ENCODE measurements at places on chromosomes 6 and 20.

DNA sequence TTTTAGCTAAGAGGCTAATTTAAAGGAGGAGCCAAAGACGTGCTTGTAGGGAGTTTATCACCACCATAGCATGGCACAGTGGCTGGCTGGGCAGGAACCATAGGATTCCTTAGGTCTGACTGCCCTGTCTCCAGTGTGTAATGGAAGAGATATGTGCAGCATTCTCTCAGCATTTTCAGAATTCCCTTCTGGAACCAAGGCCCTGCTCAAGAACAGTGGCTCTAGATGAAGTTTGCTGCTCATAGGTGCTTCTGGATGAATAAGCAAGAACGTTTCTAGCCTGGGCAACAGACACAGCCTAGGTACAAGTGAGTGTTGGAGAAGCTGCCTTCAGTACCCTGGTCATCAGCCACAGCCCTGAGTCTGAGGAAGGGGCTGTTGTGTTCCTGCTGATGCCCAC is 69.1 kb downstream of the LCA5 start:
- DNase-seq, result no peak

GRCh38 chr6:135044639-135045038 is 10.0 kb downstream of the HBS1L start:
- DNase-seq, result no peak

DNA sequence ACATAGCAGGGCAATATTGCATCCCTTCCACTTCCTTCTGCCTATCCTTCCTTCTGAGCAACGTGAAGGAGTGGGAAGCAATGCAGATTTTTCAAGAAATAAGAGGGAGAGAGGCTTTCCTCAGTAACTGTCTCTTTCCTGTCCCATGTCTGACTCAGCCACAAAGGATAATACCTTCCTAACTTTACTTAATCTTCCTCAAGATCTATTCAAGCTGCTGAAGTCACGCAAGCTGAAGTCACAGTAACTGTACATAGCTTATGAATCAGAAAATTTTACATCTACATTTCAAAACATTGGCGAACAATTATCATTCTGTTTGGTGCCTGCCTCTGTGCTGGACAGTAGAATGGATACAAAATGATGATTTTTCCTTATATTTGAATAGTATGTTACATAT is 86.4 kb upstream of the POU3F2 start:
- no peak for DNase-seq

- no peak for DNase-seq
These were observed 499.0 kb upstream of the SLC35B3 start for GRCh38 chr6:8934318-8934717.

GRCh38 chr6:11663519-11663918 is 115.1 kb downstream of the ADTRP start:
- DNase-seq, result no peak

DNA sequence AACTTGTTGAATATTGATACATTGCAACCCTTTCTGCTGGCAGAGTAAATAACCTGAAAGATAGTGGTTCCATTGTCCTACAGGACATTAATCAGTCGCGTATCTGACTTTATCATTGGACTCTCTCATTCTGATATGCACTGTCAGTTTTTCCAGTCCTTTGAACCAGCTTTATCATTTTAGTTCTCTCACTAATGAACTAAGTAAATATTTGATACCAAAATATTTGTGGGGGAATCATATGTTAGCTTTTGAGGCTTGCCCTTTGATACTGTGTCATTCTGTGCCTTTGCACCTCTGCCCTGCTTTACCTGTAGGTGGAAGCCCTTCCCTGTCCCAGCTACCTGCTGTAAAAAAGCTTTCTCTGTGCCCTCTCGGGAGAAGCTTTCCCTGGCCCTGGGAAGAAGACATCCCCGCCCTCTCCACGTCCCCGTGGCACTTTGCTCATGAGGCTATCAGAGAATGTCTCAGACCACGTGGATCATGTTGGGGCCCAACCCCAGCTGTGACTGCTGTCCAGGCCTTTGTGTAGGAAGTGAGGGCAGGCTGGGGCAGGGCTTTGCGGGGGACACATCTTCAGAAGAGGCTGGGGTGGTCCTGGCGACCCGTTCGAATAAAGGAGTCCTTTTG is 117.8 kb upstream of the NXT1 start:
- no peak for DNase-seq

- no peak for DNase-seq
These were observed 135.9 kb downstream of the JPH2 start for GRCh38 chr20:44050925-44051660.

DNA sequence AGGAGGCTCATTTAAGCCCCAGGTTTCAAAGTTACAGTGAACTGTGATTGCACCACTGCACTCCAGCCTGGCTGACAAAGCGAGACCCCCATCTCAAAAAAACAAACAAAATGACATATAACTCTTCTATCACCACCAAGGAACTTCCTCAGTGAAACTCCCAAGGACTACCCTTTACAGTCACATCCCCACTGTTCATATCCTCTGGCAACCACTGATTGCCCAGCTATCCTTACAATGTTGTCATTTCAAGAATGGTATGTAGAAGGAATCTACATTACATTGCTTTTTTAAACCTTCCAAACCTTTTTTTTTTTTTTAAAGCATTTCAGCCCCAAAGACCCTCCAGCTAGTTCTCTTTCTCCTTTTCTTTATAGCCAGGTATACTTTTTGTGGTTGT is 123.1 kb upstream of the CARMIL1 start:
- DNase-seq, result no peak

- DNase-seq, result no peak
These were observed 97.8 kb upstream of the JAG1 start for GRCh38 chr20:10771435-10772140.

- no peak for DNase-seq
These were observed 270.3 kb upstream of the CHD6 start for GRCh38 chr20:41888434-41888833.

DNA sequence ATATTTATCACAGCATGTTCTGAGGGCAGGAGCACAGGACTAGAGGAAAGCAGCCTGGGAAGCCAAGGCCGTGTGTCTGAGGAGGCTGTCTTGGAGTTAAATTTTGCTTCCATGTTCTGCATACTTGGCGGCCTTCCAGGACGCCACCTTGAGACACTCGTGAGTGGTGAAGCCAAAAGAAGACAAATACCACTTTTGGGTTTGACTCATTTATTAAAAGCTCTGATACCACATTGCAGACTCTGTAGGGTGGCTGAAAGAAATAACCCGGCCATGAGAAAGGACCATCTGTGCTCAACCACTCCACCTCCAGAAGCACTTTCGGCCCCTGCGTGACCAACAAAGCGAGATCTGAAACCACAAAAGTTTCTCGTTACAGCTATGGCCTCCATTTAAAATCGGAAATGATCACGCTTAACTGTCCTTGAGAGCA is 120.0 kb downstream of the TMEM242 start:
- DNase-seq, result no peak

DNA sequence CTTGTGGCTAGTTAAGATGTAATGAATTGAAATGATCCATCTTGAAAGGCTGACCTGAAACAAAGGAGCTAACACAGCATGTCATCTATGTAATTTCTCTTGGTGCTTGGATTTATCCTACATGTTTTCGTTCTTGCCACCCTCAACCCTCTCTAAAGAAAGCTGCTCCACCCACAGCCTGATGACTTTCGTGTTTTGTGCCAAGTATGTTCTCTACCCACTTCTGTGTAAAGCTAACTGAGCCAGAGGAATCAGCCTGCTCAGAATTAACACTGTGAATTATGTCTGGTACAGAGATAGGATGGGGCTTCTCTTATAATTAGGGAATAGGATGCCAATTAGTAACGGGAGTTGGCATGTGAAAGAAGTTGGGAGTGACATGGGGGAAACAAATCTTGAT is 67.9 kb upstream of the MLIP start:
- DNase-seq, result no peak

DNA sequence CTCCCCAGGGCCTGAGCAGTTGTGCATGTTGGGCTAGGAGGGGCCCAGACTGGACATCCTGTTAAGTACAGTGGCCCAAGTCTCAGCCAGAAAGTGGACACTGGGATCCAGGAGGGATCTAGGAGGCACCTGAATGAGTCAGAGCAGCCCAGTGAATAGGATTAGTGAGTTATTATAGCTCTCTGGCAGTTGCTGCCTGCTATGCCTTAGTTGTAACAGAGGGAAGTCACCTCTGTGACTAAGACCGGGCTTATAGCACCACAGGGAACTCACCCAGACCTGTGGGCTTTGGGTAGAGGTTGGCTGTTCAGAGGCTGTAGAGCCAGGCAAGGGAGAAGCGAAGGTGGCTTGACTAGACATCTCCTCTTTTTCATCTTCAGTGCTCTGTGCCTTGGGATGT is 39.0 kb upstream of the AAR2 start:
- no peak for DNase-seq

DNA sequence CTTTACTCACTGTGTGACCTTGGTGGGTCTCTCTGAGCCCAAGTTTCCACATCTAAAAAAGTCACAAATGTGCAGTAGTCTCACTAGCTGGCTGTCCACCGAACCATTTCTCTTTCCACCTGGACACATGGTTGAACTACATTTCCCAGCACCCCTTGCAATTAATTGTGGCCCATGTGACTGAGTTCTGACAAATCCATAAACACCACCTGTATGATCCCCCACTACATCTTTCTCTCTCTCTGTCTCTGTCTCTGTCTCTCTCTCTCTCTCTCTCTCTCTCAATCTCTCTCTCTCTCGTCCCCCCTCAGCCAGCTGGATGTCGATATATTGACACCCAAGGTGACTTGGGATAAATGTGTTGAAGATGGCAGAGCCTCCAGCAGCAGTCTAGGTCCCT is 42.8 kb downstream of the SNHG17 start:
- no peak for DNase-seq

DNA sequence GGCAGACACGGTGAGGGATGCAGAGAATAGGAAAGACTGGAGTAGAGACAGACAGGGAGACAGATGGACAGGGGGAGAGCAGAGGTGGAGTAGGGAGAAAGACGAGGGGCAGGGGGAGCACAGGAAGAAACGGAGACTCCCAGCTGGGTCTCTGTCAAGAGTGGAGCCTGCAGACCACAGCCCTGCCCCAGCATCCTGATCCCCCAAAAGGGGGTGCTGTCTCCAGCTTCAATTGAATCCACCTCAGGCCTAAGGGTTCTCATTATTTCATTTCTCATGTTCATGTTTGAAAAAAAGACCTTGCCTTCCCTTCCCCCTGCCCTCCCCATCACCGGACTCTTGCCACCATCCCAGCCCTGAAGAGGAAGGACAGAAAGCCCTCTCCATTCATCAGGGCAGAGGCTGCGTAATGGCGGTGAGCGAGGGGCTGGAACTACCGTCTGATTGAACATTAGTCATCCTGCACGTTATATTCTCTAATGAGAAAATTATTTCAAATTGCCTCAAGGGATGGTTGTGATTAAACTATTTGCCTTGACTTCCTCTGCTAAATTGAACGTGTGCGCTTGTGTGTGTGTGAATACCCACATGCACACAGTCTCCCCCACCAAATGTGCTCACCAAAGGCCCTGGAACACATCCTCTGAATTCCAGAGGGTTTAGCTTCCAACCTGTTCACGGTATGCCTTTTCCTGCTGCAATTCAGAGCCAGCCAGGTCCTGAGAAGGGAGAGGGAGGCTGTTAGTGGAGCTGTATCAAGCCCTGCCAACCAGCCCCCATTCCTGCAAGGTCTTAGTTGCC is 98.3 kb downstream of the CDC5L start:
- no peak for DNase-seq

DNA sequence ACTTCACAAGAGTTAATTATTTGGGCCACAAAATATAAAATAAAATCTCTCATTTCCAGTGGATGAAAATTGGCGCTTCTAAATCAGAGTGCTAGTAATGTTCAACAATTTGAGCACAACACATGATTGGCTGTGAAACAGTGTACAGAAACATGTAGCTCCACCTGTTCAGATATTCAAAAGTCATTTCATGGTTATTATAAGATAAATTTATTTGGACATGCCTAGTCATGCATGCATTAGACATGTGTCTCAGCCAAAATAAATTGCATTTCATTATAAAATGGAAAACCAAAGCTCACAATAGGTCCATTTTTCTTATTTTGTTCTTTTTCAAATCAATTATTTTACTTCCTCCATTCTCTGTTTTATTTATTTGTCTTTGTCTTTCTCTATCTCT is 374.8 kb downstream of the LMBRD1 start:
- DNase-seq, result no peak

GRCh38 chr20:48614593-48615274 is 213.1 kb downstream of the PREX1 start:
- DNase-seq, result no peak

- DNase-seq, result no peak
These were observed 17.8 kb downstream of the LRP11 start for GRCh38 chr6:149846321-149846720.

DNA sequence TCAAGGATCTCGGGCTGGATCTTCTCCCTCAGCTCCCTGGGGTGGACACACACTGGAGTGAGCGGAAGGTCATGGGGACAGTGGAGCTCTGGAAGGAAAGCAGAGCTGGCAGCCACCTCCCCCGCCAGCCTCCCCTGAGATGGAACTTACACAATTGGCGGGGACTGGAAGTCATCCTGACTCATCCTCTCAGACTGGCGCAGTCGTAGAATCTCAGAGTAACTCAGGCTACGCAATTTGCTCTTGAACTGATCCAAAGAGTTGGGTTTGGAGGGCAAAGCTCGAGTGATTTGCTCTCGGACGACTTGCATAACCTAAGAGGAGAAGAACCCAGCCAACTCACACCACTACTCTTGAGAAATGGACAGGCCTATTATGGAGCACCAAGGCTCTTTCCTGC is 34.8 kb downstream of the ELMO2 start:
- no peak for DNase-seq

DNA sequence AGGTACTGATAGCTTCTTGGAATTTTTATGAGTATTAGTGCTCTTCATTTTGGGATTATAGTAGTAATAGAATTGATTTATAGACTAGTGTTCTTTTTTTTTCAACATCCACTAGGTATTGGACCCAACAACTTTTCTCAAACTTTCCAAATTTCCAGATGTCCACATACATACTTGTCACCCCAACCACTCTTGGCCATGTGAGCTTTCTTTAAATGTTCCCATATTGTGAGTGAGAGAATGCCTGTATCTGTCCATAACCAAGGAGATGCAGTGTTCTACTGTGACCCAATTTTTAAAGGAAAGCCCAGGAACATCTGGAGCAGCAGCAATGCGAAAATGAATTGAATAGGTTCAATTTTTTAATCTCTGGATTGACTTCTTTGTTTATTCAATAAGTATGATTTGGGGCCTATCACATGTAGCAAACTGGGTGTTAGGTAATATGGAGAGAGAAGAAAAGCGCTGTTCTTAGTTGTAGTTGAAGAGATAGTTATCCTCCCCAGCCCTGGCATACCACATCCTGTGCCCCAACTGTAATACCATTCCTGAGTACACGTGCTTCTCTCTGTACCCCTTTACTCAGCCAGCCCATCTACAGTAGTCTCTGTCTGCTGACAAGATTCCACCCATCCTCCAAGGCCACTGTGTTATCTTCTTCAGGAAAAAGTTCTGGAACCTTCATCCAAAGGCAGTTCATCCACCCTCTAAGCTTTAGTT is 116.8 kb upstream of the SUPT3H start:
- no peak for DNase-seq
